Lower lobe of right lung (tissue), 2 donors: ENCODE measurements at places on chromosomes 4 and X.

- DNase-seq, result no peak
These were observed 95.9 kb downstream of the CFAP299 start for GRCh38 chr4:80431203-80431965.

- DNase-seq, result no peak
These were observed 540.0 kb downstream of the SPRY1 start for GRCh38 chr4:123936621-123937043.

DNA sequence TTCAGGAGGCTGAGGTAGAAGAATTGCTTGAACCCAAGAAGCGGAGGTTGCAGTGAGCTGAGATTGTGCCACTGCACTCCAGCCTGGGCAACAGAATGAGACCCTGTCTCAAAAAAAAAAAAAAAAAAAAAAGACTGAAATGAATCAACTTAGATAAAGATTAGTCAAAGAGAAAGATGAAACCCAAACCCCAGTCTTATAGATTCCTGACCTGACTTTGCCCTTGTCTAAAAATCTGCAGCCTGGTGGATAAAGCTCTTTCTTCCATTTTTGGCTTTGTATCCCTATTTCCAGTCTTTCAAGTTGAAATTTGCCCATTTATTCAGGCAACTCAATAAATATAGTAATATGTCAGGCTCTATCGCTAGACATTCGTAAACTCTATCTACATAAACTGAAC is 39.3 kb upstream of the SPINK2 start:
- DNase-seq, result no peak

DNA sequence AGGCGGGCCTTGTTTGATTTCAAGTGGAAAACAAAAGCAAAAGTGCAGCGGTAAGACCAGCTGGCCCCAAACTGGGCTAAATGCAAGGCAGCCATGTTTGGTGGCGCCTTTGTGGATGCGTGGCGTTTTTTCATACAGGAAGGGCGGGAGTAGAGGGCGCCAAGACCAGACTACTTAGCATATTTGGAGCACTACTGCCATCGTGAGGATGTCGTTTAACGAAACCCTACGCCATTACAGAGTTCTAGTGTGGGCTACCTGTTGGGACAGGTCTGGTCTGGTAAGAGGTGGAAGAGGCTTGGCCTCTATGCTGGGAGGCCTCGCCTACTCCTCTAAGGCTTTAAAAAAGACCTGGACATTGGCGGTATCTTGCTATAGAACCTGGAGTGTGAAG is 230.7 kb upstream of the STK26 start:
- no peak for DNase-seq

DNA sequence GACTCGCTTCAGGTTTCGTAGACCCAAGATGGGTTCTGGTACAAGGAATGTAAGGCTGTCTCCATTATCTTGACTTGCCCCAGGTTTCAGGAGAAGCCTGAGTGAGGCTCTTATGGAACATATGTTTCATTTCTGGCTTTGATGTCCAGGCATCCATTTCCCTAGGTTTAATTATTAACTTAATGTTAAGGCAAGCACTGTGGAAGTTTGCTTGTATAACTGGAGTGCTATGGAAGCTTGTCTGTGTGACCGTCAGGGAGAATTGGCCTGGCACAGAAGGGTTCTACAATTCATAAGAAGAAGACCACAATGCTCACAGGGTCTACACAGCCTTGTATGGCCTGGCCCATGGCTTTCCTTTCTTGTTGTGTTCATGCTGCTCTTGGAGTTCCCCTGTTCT is 47.2 kb upstream of the PPP1R2C start:
- DNase-seq, result no peak

DNA sequence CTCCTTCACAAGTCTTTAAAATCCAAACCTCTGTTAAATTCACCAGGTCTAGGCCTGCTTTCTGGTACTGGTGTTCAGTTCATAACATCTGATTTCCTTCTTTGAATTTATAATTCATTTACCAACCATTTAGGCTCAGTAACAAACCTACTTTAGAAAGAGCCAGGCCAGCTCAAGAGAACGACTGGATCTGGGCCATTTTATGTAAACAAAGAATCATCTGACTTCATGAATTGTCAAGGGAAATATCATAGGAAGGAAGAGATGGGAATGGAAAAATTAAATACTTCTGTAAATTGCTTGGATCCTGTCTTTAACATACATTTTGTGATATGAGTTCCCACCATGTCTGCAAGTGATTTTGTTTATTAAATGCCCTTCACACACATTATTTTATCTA is 36.5 kb downstream of the DCHS2 start:
- DNase-seq, result no peak

GRCh38 chr4:84847978-84848377 is 118.5 kb downstream of the WDFY3 start:
- no peak for DNase-seq
